Right renal pelvis (tissue), 4 donors: ENCODE measurements at places on chromosomes 5 and 9.

DNA sequence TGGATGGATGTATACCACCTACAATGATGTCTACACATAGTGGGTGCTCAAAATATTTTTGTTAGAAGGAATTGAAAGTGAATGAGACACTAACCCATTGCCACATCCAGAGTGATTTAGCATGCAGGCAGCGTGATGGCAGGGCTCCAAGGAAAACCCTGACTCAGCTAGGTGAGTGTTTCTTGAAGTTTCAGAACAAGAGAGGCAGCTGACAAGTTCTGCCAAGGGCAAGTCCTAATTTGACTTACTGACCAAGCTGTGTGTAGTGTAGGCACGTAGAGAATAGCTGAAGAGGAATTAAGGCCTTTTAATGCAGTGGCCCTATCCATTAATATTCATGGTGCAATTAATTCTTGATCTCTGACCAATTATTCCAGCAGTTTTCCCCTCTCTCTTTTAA is 107.8 kb upstream of the ATP10B start:
- DNase-seq = no peak

- no peak for DNase-seq
Observed at GRCh38 chr9:3824581-3824980, 298.8 kb upstream of the RFX3 start.

DNA sequence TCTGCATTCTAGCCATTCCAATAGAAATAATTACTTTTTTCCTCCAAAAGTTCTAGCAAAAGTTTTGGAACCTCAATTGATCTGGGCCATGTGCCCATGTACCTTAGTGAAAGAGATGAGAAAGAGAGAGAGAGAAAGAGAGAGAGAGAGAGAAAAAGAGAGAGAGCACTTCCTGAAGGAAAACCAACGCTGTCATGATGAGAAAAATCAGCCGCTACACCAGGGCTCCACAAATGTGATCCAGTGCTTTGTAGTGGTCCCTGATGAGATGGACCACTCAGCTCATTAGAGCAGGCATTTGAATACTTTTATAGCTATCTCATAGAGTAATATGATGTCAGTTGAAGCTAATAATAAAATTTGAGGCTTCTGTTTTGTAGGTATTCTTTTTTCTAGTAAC is 7.7 kb upstream of the GAS1 start:
- no peak for DNase-seq

DNA sequence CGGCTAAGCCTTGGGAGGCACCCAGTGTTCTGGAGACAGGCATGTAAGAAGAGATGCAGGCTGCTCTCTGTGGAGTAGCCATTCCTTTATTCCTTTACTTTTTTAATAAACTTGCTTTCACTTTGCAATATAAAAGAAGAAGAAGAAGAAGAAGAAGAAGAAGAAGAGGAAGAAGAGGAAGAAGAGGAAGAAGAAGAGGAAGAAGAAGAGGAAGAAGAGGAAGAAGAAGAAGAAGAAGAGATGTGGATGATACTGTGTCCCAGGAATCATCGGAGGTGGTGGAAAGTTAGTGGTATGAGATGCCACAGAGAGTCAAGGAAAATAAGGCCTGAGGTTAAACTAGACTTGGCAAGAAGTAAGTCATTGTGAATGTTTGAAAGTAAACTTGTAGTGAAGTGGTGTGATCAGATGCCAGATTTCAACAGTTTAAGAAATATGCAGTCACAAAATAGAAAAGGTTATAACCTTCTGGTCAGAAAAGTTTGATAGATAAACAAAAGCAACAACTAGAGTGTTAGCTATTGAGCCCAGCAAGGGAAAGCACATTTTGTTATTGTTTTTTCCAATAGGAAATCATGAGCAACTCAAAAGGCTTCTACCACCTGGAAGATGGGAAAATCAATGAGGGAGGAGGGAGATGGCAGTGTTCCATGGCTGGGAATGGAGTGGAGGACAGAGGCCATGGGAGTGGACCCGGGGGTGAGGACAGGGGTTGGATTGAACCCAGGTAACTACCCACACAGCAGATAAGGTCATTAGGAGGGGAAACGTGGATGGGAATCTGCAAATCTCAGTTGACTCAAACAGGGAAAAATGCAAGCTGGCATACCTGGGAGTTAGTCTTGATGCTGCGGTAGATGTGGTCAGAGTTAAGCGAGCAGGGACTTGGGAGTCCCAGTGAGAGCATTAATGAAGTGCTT is 16.8 kb downstream of the AOPEP start:
- no peak for DNase-seq

DNA sequence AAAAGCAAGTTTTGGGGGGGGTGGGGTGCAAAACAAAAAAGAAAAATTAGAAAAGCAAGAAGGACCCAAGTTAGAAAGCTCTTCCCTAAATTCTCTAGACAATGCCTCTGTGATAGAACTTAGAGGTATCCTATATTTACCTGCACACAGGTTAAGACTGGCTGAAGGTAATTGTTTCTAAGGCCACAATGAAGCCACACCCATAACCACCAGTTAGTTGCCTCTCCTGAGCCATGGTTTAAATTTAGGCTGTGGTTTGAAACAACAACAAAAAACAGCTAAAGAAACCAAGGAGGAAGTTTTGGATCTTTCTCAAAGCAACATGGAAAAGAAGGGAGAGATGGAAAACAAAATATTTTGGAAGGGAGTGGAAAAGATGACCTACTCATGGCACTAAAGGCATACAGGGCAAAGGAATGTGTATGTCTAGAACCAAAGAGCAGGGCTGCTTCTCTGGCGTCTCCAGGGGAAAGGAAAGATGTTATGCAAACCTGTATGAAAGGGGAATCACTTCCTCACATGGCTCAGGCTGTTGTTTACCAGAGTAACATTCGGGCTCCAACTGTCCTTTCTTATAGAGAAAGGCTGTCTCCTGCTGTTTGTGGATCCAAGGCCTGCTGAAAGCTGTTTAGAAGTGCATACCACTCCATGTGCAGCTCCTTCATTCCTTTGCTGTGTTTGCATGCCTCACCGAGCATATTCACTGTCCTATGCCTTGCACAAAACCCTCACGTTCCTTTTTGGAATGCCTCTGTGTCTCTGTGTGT is 408.9 kb upstream of the MPDZ start:
- no peak for DNase-seq

GRCh38 chr5:65820373-65820772 is 98.4 kb downstream of the NLN start:
- DNase-seq = no peak

DNA sequence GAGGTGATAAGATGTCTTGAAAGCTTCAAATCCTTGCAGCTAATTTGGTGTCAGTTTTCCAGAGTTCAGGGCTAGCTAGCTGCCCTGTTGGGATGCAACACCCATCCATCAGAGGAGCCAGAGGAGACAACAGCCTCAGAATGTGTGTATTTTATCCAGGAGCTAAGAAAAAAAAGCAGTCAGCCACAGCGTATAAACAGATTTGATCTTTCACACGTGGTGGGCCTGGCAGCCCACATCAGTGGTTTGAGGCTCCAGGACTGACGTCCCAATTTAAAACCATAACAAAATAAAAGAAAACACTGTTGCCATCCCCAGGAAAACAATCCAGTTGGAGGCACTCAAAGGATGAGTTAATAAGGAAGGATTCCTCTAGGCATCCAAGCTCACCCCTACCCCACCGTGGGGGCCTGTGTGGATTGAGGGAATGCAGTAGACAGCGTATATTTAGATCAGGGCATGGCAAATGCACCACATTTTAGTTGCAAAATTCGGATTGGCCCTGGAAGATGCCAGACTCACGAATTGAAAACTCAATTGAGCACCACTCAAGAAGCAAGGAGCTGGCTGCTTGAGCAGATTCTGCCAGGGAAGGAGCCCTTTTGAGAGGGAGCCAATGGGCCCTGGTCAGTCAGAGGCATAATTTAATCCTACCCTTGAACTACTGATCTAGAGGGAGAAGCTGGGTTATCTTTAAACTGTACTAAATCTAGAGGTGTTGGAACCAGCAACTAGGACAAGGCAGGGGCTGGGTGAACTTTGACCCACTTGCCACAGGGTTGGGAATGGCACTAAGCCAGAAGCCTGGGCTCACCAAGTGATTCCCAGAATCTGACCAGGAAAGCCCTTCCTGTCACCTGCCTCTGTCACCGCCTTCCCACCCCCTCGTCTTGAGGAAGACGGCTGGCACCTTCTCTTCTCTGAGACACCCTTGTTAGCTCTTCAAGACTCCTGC is 17.5 kb downstream of the ADRA1B start:
- no peak for DNase-seq

DNA sequence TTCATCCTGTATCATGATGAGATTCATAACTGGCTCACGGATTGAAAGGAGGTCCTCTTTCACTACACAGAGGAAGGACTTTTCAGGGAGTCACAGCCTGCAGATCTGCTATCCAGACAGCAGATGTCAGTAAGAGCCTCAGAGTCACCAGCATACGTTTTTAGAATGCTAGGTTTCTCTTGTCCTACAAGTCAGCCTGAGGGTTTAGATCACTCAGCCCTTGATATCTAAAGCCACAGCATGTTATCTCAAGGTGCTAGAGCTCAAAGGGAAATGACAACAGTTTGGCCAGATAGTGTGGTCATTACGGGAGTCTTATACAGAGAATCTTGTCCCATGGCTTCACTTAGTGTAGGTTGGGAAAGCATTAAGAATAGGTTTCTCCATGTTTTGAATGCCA is 30.9 kb upstream of the SLC46A2 start:
- DNase-seq = no peak
